ENCODE measurements at places on chromosomes 11 and 22. TPM values are rescaled to one million over a fixed set of nuclear protein-coding genes. Genes with fewer than 3 reads are reported as not detected.

- DNase-seq: no peak
Observed at GRCh38 chr11:130049328-130049771, 20.3 kb upstream of the APLP2 start.

- DNase-seq: peak; percentile 20
Observed at GRCh38 chr11:126145954-126146353, 65.5 kb downstream of the RPUSD4 start.

DNA sequence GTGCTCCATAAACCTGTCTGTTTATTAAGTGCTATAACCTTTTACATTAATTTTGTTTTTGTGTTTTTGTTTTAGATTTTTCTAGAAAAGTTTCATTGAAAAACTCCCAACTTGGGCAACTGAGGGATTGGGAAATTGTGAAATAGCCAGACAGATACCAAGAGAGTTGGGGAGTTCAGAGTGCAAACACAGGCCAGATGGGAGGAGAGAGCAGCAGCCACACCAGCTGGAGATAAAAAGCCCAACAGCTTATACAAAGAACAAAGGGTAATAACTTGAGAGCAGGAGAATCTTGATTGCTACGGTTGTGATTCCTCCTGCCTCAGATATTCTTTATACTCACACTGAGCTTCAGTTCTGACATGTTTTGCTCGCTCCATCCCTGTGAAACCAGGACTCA is 1642.2 kb downstream of the LRRC4C start:
- no peak for DNase-seq

GRCh38 chr11:106523171-106523570 is 445.7 kb downstream of the AASDHPPT start:
- no peak for DNase-seq

- no peak for DNase-seq
Observed at GRCh38 chr22:44389181-44389580, 76.4 kb upstream of the SHISAL1 start.

DNA sequence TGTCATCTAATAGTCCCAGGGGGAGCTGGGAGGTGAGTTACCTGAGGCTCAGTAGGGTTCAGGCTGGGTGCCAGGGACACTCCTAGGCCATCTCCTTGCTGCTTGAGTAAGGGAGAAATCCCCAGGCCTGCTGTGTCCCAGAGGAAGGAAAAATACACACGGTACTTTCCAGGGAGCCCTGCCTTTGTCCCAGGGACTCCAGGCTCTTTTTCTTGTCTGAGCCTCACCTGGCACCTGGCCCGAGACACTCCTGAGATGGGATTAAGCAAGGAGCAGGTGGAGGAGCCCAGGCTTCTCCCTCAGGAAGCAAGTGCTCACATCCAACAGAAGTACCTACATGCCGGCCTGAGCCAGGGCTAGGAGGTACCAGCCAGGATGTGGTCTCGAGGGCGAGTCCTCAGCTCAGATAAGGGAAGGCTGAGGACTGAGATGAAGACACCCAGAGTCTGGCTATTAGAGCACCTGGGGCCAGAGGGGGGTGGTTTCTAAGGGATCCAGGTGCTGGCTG is 899 bp upstream of the KLHDC7B start:
- DNase-seq: no peak

DNA sequence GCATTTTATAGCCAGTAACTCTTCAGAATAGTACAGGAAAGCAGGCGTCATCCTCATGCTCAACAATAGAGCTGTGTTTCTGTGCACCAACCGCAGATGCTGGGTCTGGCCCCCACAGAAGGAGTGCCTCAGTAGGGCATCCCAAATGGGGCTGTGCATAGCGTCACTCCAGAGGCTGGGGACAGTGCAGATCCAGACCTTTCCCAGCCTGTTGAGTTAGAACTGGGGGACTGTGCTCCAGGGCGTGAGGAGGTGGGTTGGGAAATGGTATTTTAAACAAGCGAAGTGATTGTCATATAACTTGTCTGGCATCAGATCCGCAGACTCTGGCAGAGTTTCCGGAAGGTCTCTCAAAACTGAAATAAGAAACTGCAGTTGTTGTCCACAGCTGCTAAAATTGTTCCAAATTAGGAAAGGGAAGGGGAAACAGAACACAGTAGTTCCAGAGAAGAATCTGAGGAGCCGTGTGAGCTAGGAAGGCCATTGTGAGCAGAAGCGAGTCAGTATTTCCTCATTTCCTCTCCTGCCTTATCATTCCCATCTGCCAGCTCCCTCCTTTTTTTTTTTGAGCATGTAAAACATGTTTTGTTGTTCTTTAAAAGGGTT is 52.2 kb downstream of the JAM3 start:
- peak; percentile 46 for DNase-seq

DNA sequence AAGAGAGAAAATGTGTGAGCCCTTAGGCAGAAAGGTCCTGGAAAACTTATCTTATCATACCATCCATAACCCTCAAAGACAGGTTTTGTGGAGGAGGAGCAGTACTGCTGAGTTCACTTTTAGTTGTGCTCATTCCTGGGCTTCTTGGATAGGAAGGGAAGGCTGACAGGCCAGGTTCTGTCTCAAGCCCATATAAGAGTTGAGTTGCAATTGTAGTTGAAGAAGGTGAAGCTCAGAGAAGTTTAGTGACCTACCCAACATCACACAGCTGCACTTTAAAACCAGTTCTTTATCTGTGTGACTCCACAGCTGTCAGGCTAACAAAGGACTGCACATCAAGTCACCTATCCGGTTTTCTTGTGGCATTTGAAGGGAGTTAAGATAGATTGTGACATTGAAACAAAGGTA is 13.0 kb downstream of the TEAD1 start:
- no peak for DNase-seq

- DNase-seq: no peak
Observed at GRCh38 chr11:120004723-120005122, 133.2 kb downstream of the TRIM29 start.

DNA sequence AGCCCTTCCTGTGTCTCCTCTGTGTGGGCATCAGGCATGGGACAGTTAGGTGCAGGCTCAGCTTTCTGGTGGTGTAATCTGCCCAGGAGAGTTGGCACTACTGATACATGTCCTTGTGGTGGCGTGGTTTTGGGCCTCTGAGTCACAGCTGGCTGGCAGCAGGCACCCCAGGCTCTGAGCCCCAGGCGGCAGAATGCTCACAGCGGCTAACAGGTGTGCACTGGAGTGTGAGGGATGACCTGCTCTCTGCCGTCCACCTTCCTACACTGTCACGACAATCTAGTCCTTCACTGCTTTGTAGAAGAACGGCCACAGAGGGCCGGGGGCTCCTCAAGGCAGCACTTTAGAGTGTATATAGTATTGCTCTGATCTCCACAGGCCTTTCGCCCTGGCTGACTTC is 100.3 kb upstream of the PITPNB start:
- peak; percentile 17 for DNase-seq

DNA sequence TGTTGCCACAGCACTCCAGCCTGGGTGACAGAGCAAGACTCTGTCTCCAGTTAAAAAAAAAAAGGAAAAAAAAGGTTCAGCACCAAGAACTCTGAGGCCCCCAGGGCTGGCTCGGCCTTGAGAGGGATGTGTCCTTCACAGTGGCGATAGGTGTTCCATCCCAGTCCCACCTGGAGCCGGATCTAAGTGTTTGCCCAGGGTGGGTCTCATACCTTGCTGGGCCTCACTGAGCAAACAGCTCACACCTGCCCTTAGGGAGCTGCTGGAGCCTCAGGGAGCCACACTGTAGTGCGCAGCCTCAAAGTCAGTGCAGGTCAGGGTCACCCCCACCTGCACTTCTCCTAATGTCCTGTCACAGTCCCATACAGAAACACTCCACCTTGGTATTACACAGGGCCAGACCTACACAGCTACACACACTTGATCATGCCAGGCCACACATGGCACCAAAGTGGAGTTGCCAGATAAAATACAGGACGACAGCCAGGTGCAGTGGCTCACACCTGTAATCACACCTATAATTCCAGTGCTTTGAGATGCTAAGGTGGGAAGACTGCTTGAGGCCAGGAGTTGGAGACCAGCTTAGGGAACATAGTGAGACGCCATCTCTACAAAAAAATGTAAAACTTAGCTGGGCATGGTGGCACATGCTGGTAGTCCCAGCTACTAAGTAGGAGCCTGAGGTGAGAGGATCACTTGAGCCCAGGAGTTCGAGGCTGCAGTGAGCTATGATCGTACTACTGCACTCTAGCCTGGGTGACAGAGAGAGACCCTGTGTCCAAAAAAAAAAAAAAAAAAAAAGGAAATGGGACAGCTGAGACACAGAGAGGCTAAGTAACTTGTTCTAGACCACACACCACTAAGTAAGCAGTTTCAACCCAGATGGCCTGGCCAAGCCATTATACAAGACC is 7.3 kb downstream of the STARD10 start:
- DNase-seq: no peak

DNA sequence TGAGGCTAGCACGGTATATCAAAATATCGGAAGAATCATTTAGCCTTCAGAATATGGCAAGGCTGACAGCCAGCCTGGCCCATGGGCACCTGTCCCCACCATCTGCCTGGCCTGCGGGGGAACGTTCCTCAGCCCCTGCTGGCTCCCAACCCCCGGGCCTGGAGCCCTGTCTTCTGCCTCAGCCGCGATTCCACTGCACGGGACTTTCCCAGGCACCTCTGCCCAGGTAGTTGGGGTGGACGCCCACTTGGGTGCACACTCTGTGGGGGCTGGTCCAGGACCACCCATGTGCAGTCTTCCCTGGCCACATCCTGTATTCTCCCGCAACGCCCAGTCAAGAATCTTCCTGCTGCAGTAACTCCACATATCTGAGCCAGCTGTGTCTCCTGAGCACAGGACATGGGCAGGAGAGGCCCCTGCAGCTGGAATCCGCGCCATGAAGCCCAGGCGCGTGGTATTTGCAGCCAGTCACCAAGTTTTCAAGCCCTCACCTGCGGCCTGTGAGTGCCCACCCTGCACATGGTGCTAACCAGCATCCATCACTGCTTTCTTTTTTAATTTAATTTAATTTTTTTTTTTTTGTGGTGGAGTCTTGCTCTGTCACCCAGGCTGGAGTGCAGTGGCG is 77.9 kb downstream of the KCNQ1 start:
- DNase-seq: peak; percentile 5

DNA sequence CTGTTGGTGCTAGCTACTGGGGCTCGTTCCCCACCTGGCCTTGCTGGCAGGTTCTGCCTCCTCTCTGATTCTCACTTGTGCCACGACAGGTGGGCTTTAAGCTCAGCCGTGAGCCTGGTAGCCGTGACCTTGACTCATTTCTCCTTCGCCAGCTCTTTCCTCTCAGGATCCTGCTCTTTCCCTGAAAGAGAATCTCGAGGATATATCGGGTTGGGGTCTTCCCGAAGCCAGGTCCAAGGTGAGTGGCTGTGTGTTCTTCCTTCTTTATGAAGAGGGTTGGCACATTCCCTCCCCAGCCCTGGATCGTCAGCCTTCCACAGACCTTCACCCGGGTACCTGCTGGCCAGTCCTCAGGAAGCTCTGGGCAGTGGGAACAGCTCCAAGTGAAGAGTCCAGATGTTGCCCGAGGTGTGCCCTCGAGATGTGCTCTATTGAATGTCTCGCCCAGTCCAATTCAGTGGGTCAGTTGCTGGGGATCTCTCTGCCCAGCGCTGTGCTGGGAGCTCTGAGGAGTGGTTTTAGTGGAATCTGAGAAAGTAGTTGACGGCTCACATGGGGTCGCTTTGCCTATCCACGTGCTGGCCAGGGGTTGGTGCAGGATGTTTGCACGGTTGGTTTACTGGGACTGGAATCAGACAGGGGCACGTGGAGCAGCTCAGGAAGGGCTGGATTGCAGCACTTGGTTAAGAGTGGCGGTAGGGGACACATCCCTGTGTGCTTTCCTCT is 1.4 kb downstream of the ZNF74 start:
- no peak for DNase-seq

DNA sequence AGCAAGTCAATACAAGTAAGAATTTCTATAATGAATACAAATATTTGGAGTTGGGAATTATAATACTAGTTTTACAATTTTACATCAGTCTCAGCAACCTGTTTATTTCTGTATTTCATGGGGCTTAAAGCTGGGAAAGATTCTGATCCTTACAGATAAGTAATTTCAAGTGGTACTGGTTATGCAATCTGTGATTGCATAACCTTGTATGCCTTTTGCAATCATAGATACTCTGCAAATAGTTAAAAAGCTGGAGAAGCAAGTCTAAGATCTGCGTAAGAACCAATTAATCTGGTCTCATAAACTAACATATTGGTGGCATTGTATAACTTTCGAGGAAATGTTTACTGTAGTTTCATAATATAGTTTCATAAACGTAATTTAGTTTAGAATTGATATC is 198.3 kb upstream of the PGR start:
- DNase-seq: no peak

- no peak for DNase-seq
Observed at GRCh38 chr11:69949327-69949726, 128.8 kb upstream of the ANO1 start.

DNA sequence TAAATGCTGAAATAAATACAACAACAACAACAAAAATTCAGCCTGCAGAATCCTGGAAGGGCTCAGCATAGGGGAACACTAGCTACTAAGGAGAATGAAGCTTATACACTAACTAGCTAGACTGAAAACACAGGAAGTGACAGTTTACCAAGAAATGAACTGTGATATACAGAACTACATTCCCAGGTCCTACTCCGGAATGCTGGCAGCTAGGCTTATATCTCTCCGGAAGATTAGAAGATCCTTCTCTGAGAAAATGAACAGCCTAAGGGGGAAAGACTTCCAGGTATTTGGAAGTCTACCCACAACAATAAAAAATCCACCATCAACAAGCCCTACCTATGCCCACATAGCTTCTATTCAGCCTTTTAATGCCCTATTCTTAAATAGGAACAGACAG is 31.0 kb downstream of the CCDC34 start:
- DNase-seq: no peak

DNA sequence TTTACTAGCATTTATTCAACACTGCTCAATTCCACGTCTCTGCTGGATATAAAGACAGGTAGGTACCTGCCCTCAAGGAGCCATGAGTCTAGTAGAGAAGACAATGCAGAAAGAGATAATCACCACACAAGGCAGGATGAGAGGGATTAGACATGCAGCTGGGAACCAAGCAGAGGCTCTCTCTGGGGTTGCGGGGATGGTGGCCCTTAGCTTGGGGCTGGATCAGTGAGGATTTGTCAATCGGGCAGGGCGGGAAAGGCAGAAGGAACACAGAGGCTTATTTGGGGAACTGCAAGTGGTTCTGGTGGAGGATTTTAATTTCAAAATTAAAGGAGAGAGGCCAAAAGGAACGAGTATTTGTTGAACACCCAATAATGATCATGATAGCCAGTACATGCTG is 8.5 kb upstream of the DMC1 start:
- no peak for DNase-seq

DNA sequence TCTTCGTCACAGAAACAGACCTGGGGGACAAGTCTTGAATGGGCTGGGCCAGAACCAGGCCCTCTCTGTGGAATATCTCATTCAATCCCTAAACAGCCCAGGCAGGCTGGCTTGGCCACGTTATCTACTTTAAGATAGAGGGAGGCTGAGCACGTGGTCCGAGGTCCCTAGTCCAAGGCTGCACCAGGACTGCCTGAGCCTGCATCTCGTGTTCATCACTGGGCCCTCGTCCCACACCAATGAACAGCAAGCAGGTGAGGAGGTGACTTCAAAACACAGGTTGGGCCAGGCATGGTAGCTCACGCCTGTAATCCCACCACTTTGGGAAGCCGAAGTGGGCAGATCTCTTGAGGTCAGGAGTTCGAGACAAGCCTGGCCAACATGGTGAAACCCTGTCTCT is 20.3 kb upstream of the FGF3 start:
- DNase-seq: peak; percentile 7

IGSF22 gene
- total RNA-seq: 0.11 TPM

PIH1D2 gene
- total RNA-seq: 8.6 TPM

OR8G1 gene
- not detected for total RNA-seq

MYO7A gene
- total RNA-seq: 18.7 TPM

CDHR5 gene
- total RNA-seq: 0.22 TPM

OR5P2 gene
- not detected for total RNA-seq

Data from ovary (tissue), 10 donors.